Esophagus squamous epithelium (tissue), 5 donors: ENCODE measurements at places on chromosomes 11 and 22. TPM values are rescaled to one million over a fixed set of nuclear protein-coding genes. Genes with fewer than 3 reads are reported as not detected.
A peak's percentile ranks its signal among the peaks of the same experiment; 100 is the strongest.

ANKK1 gene
- total RNA-seq = 2.7 TPM

TAF1D gene
- total RNA-seq = 68.8 TPM

MS4A6E gene
- not detected for total RNA-seq

RHOD gene
- 219 TPM for total RNA-seq

USH1C gene
- total RNA-seq = not detected

KCNJ1 gene
- total RNA-seq = under 0.01 TPM

MYEOV gene
- 21.4 TPM for total RNA-seq

SLCO2B1 gene
- total RNA-seq = 35.7 TPM

DDIAS gene
- total RNA-seq = 2.8 TPM

DNA sequence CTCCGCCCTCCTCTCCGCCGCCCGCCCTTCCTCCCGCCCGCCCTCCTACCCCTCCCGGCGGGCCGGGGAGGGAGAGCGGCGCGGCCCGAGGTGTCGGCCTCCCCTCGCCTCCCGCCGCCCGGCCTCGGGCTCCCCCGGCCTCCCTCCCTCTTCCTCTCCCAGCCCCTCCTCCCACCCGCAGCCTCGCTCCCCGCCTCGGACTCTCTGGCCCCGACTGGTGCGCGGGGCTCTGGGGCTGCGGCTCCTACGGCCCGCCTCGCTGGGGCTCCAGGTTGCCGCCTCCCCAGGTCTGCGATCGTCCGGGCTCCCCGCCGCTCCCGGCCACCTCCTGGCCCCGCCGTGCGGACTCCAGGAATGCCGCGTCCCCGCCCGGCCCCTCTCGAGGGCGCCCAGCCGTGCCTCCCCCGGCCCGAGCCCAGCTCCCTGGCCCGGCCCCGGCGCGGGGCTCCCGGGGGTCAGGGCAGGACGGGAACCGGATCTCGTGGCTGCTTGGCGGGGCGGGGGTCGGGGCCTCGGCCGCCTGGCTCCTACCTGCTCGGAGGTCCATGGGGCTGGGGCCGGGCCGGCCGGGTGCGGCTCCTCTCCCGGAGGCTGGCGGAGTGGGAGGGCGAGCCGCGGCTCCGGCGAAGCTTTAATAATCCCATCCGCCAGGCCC, at the start of gene CLCF1:
Gene CLCF1, minus strand, starts transcription at position 606 of the 655 bp plus-strand sequence. Its CDS starts 59 bp downstream, at position 547.
- peak within 1 kb of the TSS; percentile 98 for H3K4me3 ChIP-seq
- DNase-seq = no peak
- no peaks in the 10 kb centered on the region for H3K36me3 ChIP-seq
- no peaks in the 10 kb centered on the region for H3K27me3 ChIP-seq
- H3K4me1 ChIP-seq = peaks cover 41% of the 10 kb centered on the region

GRCh38 chr11:121291896-121292494, 576 bp upstream of the SC5D start:
- peaks cover 13% of the 10 kb centered on the region for H3K36me3 ChIP-seq
- H3K4me3 ChIP-seq = peak overlapping the region; percentile 65
- peaks cover 6% of the 10 kb centered on the region for H3K4me1 ChIP-seq

DNA sequence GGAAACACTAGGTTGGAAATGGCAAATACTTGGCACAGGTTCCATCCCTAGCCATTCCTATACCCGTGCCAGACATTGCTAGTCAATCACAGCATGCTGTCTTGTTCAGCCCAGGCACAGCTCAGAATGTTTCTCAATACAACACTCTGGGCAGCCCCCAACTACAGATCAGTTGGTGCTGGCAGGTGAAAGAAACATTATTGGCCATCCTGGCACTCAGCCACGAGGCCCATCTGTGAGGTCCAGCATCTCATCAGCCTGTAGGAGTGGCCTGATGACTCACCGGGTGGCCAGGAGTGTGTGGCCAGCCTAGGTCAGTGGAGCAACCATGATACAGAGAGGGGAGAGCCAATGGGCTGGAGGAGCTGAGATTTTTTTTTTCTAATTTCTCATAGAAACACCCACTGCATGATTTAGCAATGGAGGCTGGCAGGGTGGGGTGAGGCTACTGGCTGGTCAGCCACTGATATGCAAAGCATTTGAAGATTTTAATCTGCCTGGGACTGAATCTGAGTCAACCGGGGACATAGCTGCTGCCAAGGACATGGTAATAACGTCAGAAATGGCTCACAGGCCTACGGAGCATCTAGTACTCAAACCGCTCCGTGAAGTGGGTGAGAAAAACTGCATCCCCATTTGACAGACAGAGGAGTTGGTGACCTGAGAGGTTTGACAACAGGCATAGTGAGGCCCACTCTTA, 5.4 kb downstream of the MYO18B start:
- no peak overlapping the region for H3K27ac ChIP-seq
- no peaks in the 10 kb centered on the region for H3K36me3 ChIP-seq
- H3K4me3 ChIP-seq = no peak overlapping the region
- H3K4me1 ChIP-seq = no peaks in the 10 kb centered on the region
- DNase-seq = no peak

- H3K4me1 ChIP-seq = no peaks in the 10 kb centered on the region
- no peak overlapping the region for H3K27ac ChIP-seq
- no peaks in the 10 kb centered on the region for H3K27me3 ChIP-seq
- no peak overlapping the region for H3K4me3 ChIP-seq
- DNase-seq = no peak
- H3K36me3 ChIP-seq = no peaks in the 10 kb centered on the region
Measured at GRCh38 chr11:110031171-110031570, 62.0 kb upstream of the ZC3H12C start.

DNA sequence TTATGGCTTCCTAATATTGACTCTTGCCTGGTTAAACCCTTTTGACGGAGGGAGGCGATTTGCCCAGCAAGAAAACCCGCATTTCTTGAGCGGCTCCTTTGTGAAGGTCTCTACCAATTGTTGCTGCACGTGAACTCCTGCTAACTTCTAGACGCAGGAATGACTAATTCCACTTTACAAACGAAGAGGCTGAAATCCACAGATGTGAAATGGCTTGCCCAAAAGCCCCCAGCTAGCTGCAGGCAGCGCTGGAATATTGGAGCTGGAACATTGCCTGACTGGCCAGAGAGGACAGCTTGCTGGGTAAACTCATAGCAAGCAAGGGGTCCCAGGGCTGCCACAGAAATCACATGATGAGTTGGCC, 542 bp downstream of the GCAT start:
- peaks cover 24% of the 10 kb centered on the region for H3K4me1 ChIP-seq
- H3K27me3 ChIP-seq = no peaks in the 10 kb centered on the region
- peak overlapping the region; percentile 89 for H3K27ac ChIP-seq
- DNase-seq = no peak
- peaks cover 13% of the 10 kb centered on the region for H3K36me3 ChIP-seq

DNA sequence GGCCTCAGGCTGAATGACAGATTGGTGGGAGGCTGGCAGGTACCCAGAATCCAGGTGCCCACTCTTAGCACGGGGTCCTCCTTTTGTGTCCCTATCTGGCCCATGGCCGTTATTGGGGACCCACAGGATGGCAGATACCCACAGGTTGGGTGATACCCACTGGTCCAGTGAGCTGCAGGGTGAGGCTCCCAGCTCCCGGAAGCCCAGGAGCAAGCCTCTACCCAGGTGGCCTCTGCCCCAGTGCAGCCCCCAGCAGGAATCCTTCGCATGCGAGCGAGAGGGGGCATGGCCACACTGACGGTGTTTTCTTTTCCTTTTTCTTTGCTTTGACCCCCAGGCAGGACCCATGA, 116.1 kb downstream of the PHF21B start:
- no peak overlapping the region for H3K4me3 ChIP-seq
- H3K27ac ChIP-seq = no peak overlapping the region
- H3K27me3 ChIP-seq = no peaks in the 10 kb centered on the region
- H3K4me1 ChIP-seq = no peaks in the 10 kb centered on the region

GRCh38 chr11:131841028-131841427, 470.6 kb downstream of the NTM start:
- no peaks in the 10 kb centered on the region for H3K27me3 ChIP-seq
- no peak for DNase-seq
- H3K36me3 ChIP-seq = no peaks in the 10 kb centered on the region

GRCh38 chr11:19499999-19500398, 212.6 kb upstream of the NAV2 start:
- DNase-seq = no peak
- H3K4me1 ChIP-seq = no peaks in the 10 kb centered on the region

GRCh38 chr11:11309906-11310305, 43.1 kb downstream of the CSNK2A3 start:
- no peak for DNase-seq
- H3K4me3 ChIP-seq = no peak overlapping the region
- H3K27ac ChIP-seq = no peak overlapping the region
- no peaks in the 10 kb centered on the region for H3K36me3 ChIP-seq
- peaks cover 22% of the 10 kb centered on the region for H3K4me1 ChIP-seq
- no peaks in the 10 kb centered on the region for H3K27me3 ChIP-seq

GRCh38 chr22:30998329-30998728, 29.3 kb downstream of the TUG1 start:
- H3K4me1 ChIP-seq = no peaks in the 10 kb centered on the region
- no peak overlapping the region for H3K4me3 ChIP-seq
- no peaks in the 10 kb centered on the region for H3K36me3 ChIP-seq
- H3K27me3 ChIP-seq = no peaks in the 10 kb centered on the region
- no peak overlapping the region for H3K27ac ChIP-seq

GRCh38 chr11:61293867-61294716, 1.0 kb downstream of the VWCE start:
- no peak for DNase-seq
- H3K36me3 ChIP-seq = no peaks in the 10 kb centered on the region
- H3K27ac ChIP-seq = no peak overlapping the region
- peaks cover 37% of the 10 kb centered on the region for H3K4me1 ChIP-seq
- H3K27me3 ChIP-seq = no peaks in the 10 kb centered on the region
- peak overlapping the region; percentile 46 for H3K4me3 ChIP-seq

DNA sequence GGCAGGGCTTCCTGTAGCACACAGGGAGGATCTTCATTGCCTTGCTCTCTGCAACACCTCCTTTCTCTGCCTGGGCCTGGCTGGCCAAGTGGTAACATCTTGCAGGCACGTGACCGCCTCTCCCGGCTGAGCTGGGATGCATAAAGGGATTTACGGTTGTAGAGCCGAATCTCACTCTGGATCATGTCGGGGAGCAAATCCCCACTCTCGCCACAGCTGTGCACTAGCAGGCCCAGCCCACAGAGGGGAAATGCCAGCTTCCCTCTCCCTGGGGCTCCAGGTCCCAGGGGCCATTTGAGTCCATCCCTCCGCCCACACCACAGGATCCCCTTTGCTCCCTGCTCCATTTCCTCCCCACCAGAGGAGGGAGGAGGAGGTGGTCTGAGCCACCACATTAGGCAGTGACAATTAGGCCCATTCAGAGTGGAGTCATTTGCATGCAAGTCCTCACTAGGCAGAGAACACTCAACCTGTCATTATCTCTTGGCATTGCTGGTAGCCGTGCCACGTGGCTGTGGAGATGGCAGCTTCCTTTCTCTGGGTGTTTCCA, 196.7 kb downstream of the DSCAML1 start:
- H3K27ac ChIP-seq = no peak overlapping the region
- H3K27me3 ChIP-seq = no peaks in the 10 kb centered on the region
- no peaks in the 10 kb centered on the region for H3K36me3 ChIP-seq
- no peak for DNase-seq

DNA sequence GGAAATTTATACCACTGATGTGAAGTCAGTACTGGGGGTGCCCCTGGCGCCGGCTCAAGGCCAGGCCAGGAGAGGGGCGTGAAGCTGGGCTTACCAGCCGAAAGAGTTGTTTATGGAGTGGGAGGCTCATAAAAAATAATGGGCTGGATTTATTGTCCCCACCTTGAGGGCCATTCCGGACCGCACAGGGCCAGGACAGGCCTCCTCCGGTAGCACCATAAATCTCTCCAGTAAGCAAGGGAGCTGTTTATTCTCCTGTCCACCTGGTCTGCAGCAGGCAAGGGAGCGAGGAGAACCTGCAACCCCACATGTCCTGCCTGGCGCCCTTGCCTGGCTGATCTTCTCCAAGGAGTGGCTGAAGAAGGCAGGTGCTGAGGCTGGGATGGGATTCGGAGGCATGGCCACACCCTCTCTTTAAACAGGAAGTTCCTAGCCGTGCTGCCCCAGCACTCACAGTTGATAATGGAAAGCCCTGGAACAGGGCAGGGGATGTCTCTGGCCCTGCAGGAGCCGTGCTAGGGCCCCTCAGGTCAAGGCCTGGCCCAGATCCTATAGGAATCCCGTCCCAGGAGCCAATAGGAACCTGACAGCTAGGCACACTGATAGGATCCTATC, 65.1 kb downstream of the SCUBE1 start:
- H3K4me3 ChIP-seq = no peak overlapping the region
- H3K4me1 ChIP-seq = no peaks in the 10 kb centered on the region
- H3K27me3 ChIP-seq = no peaks in the 10 kb centered on the region
- no peak overlapping the region for H3K27ac ChIP-seq

- DNase-seq = no peak
- H3K27me3 ChIP-seq = peaks cover 3% of the 10 kb centered on the region
- H3K27ac ChIP-seq = no peak overlapping the region
- H3K4me3 ChIP-seq = no peak overlapping the region
Measured at GRCh38 chr11:120893440-120894201, 130.3 kb upstream of the TBCEL start.

- no peak for DNase-seq
- H3K4me1 ChIP-seq = peaks cover 12% of the 10 kb centered on the region
- no peaks in the 10 kb centered on the region for H3K36me3 ChIP-seq
- H3K27me3 ChIP-seq = no peaks in the 10 kb centered on the region
- H3K4me3 ChIP-seq = no peak overlapping the region
- no peak overlapping the region for H3K27ac ChIP-seq
Measured at GRCh38 chr22:47020166-47020565, 257.7 kb downstream of the TBC1D22A start.

DNA sequence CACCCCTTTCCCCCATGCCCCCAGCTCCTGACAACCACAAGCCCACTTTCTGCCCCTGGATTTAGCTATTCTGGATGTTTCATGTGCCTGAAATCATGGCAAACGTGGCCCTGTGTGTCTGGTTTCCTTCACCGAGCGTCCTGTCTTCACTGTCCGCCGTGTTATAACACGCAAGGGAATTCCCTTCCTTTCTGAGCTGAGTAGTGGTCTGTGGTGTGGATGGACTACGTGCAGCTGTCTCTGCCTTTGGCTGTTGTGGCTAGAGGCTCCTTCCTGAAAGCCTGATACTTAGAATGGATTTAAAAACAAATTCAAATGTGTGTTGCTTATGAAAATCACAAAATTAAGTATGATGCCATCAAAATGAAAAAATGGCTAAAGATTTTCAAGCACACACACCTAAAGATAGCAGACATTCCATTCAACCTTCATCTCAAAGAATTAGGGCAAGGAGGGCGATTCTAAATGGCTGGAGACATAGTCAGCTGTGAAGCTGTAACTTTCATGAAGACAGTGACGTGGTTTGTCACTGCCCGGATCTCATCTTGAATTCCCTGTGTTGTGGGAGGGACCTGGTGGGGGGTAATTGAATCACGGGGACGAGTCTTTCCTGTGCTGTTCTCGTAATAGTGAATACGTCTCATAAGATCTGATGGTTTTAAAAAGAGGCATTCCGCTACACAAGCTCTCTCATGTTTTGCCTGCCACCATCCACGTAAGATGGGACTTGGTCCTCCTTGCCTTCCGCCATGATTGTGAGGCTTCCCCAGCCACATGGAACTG, 30.5 kb downstream of the KCNQ1 start:
- H3K36me3 ChIP-seq = no peaks in the 10 kb centered on the region
- H3K4me3 ChIP-seq = no peak overlapping the region
- no peak overlapping the region for H3K27ac ChIP-seq
- peaks cover 9% of the 10 kb centered on the region for H3K27me3 ChIP-seq

GRCh38 chr11:45609337-45609736, 56.1 kb downstream of the CHST1 start:
- no peaks in the 10 kb centered on the region for H3K36me3 ChIP-seq
- DNase-seq = no peak
- no peak overlapping the region for H3K27ac ChIP-seq
- H3K27me3 ChIP-seq = peaks cover 43% of the 10 kb centered on the region
- H3K4me3 ChIP-seq = no peak overlapping the region
